HuH-7 (cell line): ENCODE measurements at places on chromosomes 4 and X.

DNA sequence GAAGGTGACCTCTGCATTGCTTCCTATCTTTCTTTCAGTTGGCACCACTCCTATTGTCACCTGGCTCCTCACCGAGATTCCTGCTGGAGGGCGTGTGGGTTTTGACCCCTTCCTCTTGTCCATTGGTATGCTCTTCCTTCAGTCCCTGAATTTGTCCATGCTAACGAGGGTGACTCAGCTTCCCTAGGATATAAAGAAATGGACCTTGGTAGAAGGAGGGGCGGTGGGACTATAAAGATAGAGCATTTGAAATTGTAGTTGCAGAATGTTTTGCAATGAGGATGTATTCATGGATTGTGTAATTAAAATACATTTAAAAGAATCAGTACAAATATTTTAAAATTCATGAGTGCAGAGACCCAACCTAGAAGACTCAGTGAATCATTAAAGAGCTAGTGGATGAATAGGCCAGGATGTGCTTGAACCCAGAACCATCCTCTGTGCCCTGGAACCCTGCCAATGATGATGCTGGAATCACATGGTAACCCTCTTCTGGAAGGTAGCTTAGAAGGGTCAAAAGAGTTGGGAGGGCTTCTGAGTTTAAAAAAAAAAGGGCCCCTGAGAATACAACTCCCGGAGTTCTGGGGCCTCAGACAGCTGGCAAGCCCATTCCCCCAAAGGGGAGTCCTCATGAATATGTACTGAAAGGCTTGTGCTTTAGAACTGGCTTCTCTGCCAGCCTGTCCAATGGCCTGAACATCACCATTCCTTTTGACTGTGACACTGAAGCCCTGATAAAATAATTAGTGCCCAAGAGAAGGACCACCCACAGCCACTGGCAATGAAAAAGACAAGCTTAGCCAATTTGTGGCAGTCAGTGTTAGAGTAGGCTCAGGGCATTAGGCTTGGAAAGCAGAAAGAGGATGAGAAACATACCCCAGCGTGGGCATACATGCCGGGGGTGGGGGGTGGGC, 8.0 kb downstream of the XPNPEP2 start:
- no peak for DNase-seq

- no peak for DNase-seq
Measured at GRCh38 chrX:123222920-123223319, 38.8 kb downstream of the GRIA3 start.

GRCh38 chr4:149584722-149585121, 230.9 kb downstream of the IQCM start:
- DNase-seq, result no peak

DNA sequence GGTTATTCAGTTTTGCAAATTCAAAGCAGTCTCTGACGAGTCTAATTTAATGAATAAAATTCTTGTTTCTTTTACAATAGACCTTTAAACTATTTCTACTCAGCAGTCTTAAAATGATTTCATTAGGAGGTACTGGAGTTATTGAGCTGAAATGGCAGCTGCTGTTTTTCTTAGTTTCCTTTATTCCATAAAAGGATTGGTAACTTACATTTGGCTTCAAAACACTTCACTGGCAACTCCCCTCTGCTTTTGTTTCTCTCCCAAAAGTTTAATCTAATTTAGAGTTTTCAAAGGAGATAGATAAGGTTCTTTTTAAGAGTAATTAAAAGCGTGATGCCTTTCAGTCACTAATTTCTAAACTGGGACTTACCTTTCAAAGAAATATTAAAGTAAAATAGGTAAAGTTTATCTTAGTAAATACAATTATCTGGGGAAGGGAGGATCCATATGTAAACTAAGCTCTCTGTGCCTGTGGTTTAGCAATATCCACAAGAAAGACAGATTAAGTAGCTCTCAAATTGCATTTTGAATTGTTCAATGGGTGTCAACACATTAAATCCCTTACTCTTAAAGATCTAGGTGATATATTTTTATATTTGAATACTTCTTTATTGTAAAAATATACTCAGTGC, 17.1 kb upstream of the PCDH10 start:
- DNase-seq, result no peak

- DNase-seq, result no peak
Measured at GRCh38 chr4:11743236-11743635, 314.5 kb upstream of the HS3ST1 start.

- DNase-seq, result peak; percentile 45
Measured at GRCh38 chrX:101595739-101596419, 21.9 kb downstream of the ARMCX6 start.
